Right ventricle myocardium superior (tissue), 1 donor: ENCODE measurements at places on chromosomes 6 and 20. TPM values are rescaled to one million over a fixed set of nuclear protein-coding genes. Genes with fewer than 3 reads are reported as not detected.

The PRKN gene
- total RNA-seq = 20.6 TPM

GRCh38 chr6:168133168-168133561 is 54.2 kb upstream of the FRMD1 start:
- DNase-seq = peak; percentile 72

The DDX43 gene
- 0.62 TPM for total RNA-seq

GRCh38 chr20:63639093-63639975 is 12.4 kb upstream of the GMEB2 start:
- peak; percentile 73 for DNase-seq

The PPT2 gene
- total RNA-seq = 20.4 TPM

DNA sequence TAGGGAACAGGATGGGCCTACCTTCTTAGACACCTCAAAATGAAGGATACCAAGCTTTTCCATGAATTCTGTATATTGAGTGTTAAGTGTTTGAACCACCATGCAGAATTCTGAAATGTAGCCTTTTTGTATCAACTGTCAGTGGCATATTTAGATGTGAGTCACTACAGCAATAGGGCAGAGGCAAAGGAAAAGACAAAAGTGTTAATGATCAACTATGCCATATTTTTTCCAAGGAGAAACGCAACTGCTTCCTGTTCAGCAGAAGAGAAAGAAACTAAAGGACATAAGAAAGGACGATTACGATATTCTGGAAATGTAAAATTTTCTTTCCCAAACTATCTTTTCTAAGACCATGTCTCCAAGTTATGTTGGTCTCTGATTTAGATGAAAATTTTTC is 104.6 kb upstream of the RSPO3 start:
- DNase-seq = no peak

- DNase-seq = no peak
Observed at GRCh38 chr6:104705095-104705707, 154.5 kb downstream of the HACE1 start.

GRCh38 chr6:470901-471448 is 79.4 kb downstream of the IRF4 start:
- DNase-seq = no peak

GRCh38 chr6:35596448-35597442 is 84.0 kb upstream of the TULP1 start:
- DNase-seq = no peak

DNA sequence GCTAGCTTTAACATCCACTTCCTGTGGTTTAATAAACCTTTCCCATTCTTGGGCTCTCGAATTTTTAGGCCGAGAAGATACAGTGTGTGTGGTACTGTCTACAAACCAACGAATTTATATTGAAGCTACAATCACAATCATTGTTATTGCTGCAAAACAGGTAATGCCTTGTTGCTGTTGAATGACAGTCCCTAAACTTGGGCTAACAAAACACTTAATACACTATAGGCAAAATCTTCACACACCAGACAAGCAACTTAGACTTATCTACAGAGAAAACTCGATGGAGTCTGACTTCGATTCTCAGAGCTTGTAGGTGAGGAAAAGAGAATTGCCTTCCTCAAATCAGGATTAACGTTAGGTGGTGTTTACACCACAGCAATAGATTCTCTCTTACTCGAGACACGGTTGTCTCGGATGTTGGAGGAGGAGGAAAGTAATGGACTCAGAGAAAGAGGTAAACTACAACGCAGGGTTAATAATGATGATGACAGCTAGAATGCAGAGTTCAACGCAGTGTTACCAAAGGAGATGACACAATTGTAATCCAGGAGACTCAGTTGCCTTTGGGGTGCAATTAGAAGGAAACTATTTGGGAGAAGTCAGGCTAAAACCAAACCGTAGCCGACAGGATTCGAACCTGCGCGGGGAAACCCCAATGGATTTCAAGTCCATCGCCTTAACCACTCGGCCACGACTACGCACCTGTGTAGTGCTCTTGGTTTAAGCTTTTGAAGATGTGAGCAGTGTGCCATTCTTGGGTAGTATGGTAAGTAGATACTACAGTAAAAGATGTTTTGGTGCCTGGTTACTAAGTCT is 32.5 kb upstream of the ZNF184 start:
- no peak for DNase-seq

DNA sequence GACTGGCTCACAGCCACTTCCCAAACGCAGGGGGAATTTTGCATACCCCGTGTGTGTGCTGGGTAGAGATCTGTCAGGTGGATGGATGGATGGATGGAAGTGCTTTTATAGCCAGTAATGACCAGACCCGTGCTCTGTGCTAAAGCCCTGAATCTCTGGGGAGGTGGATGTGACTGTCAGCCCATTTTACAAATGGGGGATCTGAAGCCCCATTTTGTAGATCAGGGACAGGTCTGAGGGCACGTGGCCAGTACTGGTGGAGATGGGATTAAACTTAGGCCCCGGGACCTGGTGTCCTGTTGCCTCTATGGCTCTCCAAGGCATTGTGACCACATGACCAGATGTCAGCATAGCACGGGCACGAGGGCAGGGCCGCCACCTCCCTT is 38.2 kb upstream of the ZBP1 start:
- DNase-seq = no peak

DNA sequence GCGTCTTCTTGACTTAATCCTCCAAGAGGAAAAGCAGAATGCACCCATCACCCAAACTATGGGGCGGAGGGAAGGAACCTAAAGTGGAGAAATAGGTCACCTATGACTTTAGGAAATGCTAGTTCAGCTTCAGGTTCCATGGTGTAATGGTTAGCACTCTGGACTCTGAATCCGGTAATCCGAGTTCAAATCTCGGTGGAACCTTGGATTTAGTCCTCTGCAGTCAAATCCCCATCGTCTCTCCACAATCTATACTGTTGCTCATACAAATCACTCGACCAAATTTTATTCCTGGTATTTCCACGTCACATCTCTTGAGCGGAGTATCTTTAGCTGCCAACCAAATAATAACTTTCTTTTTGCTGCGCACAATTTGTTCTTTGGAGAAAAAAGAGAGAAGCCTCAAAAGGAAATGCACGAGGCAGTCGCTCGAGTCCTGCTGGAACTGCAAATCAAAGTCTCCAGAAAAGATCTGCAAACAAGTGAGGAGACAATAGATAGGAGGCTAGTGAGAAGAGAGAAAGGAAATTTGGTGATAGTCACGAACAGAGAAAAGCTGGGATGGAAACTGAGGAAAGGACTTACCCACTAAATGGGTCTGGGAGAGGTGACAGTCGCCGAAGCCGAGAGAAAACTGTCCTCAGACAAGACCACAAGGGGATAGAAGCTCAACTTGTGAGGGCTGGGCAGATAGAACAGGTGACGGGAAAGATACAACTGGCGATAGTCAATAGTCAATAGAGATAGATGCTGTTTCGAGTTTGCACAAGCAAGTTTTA is 16.6 kb downstream of the POM121L2 start:
- DNase-seq = no peak

The COL21A1 gene
- total RNA-seq = 20.8 TPM

- DNase-seq = no peak
Observed at GRCh38 chr6:108543175-108543940, 17.4 kb upstream of the FOXO3 start.

The HBS1L gene
- total RNA-seq = 89.0 TPM

GRCh38 chr20:46099491-46100287 is 9.9 kb upstream of the NCOA5 start:
- peak; percentile 46 for DNase-seq

DNA sequence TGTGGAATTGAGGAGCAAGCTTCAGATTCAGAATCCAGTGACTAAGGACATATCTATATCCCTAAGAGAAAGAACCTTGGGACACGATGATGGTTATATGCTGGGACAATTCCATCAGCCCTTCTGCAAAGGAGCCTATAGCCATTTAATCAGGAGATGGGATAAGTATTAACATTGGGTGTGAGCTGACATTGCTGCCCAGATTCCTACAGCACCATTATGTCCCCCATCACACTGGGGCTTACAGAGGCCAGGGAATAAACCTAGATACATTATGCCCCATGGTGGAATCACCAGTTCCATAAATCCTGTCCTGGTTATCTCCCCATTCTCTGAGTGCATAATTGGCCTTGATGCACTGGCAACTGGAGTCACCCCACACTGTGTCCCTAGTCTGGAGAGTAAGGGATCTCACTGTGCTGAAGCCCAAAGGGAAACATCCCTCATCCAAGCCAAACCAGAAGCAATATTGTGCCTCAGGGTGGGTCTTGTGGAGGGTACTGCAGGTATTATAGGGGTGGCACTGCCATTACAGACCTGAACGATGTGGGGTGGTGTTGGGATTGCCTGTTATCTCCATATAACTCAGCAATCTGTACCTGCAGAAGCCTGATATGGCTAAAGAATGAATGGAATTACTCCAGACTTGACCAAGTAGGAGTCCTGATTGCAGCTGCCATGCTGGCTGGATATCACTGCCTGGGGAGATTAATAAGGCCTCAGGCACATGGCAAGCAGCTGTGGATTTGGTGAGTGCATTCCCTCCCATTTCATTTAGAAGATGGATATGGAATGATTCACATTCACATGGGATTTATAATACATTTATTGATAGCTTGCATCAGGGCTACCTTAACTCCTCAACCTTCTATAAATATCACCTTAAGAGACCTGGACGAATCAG is 5.0 kb downstream of the HLA-A start:
- DNase-seq = no peak

- DNase-seq = no peak
Observed at GRCh38 chr6:103313432-103313831, 1546.3 kb downstream of the HACE1 start.
